ENCODE measurements at places on chromosomes 13 and 19.

- no peak for DNase-seq
Observed at GRCh38 chr19:47406711-47407416, 12.5 kb downstream of the MEIS3 start.

- no peak for DNase-seq
Observed at GRCh38 chr19:19056636-19057275, 7.0 kb upstream of the SLC25A42 start.

DNA sequence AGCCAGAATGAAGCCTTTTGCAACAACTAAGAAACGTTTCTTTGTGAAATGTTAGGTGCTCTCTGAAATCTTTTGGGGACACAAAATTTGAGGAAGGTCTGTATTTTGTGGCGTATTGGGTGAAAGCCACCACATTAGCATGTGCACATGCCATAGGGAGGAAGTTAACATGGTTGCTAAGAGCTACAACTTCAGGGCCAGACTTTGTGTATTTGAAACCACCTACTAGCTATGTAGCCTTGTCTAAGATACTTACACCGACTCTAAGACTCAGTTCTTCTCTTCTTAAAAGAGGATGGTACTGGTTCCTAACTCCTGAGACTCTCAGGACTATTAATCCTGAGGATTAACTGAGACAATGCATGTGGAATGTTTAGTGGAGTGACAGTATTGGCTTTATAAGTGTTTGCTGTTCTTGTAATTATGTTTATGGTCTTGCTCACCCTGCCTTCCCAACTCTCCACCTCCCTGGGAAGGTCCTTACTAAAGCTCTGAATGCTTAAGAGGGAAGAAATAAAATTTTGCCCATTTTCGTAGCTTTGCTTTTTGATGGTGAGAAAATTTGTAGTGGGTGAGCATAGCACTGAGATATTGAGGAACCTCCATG, 15.5 kb downstream of the SERP2 start:
- no peak for DNase-seq

DNA sequence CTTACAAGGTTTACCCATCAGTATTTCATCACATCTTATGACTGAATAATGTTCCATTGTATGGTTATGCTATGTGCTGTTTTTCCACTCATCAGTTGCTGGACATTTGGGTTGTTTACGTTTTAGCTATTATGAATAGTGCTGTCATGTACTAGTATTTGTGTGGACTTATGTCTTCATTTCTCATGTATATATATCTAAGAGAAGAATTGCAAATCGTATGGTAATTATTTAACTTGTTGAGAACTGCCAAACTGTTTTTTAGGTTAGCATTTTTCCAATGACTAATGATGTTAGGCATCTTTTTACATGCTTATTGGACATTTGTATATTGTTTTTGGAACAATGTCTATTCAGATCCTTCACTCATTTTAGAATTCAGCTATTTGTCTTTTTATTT, 368.3 kb downstream of the LMO7 start:
- no peak for DNase-seq

GRCh38 chr19:291006-291521, at the start of gene PLPP2:
TSS of gene PLPP2 (minus strand) at chr19:291403. CDS start at chr19:291336, 67 bp downstream.
- no peak for DNase-seq

DNA sequence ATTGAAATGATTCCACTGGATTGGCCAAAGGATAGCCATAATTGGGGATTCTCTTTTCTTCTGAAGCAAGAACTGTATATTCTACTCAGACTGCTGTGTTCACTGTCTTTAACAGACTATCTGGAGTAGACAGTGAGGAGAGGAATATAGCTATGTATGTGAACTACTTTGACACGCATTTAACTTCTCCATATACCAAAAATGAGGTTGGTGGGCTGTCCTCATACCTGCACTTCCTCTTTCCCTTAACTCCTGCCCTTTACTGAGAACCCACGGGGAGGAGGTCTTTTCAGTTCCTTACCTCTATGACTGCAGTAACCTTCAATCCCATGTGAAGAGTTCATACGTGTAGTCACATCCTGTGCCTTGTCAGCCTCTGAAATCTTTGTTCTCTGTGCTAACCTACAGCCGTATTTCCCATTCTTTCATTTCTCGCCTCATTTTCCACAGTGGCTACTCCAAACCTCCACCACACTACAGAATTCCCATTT, 305.8 kb downstream of the MTUS2 start:
- DNase-seq: no peak

DNA sequence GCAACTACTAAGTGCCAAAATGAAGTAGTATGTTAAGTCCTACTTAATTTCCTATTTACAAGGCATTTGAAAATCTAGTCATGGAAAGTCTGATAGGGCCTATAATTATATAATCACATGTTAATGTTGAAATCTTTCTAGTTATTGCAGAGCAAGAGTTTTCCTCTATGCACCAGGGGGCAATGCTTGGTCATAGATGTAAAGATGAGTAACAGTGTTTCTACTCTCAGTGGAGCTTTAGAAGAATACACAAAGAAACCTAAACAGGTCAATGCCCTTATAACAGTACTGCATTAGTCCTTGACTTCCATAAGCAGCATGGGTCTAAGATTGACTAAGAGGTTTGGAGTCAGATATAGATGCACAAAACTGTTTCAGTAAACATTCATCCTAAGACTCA, 218.7 kb downstream of the KCTD12 start:
- no peak for DNase-seq

DNA sequence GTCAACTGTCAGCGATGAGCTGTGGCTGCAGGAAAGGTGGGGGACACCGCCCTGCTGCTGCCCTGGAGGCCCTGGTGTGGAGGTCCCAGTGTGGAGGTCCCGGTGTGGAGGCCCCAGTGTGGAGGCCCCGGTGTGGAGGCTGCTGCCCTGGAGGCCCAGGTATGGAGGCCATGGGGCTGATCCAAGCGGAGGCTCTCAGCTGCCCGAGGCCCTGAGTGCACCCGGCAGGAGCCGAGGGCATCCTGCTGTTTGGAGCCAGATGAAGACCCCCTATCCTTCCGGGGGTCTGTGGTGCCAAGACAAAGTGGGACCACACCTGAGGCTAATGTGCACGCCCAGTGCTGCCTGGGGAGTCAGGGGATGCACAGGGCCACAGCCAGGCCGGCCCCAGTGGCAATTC, 210.4 kb upstream of the SOX1 start:
- DNase-seq: no peak

DNA sequence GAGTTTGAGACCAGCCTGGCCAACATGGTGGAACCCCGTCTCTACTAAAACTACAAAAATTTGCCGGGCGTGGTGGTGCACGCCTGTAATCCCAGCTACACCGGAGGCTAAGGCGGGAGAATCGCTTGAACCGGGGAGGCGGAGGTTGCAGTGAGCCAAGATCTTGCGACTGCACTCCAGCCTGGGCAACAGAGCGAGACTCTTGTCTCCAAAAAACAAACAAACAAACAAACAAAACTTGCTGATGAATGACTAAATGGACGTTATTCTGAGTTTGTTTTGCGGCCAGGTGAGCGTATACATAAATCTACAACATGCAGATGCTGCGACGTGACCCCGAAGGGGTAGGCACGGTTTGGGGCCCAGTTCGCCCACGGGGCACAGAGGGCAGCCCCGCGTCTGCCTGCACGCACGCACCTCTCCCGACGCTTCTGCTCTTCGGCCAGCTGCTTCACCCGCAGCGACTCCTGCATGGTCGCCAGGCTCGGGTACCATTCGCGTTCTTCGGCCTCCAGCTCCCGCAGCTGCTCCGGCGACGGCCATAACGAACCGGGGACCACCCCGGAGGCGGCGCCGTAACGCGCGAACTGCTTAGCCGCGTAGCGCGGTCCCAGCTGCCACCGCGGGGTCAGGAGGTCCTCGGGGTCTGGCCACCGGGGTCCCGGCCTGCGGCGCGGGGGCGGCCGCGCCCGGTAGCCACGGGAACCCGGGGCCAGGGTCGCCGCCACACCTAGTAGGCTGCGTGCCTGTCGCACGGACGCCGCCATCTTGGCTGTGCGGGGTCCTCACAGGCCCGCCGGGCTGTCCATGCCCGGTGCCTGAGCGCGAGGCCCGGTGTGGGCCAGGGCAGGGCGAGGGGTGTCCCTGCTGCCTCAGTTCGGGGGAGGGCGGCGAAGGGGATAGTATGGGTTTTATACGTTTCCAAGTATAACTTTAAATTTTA, at the start of gene GADD45GIP1:
Gene GADD45GIP1, minus strand, starts transcription at position 778 of the 943 bp plus-strand sequence. Its CDS starts 11 bp downstream, at position 767.
- peak; percentile 76 for DNase-seq

DNA sequence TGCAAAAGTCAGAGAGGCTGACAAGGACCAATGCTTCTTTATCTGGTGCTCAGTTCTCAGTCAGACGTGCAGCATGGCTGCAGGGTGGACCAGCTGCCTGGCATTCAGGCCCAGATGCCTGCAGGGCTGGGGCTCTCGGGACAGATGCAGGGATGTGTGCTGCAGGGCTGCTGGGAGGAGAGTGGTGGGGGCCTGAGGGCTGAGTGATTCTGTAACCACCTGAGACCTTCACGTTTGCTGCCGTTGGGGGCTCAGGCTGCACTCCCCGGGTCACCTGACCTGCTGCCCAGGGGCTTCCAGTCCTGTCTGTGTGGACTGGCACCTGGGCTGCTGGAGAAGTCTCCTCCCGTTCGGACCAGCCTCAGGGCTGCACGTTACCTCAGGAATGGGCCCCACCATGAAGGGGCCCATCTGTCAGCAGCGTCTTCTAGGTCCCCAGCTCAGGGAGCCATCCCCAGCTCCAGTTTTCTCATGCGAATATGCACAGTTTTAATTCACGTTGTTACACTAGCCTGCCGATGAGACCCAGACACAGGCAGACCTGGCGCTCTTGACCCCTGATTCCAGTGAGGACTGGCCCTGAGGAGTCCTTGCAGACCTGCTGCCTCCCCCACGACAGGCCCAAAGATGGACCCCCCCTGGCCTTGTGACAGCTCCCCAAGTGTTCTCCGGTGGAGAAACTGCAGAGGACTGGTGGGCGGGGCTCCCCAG, 16.9 kb downstream of the KCTD15 start:
- no peak for DNase-seq

- no peak for DNase-seq
Observed at GRCh38 chr19:12521996-12522395, 29.3 kb downstream of the ZNF564 start.

All from CD4-positive, alpha-beta T cell treated with Interleukin-6 at 100 ng/mL for 8 hours (primary cell).